Vagina (tissue), 2 donors: ENCODE measurements at places on chromosomes 2 and 18. TPM values are rescaled to one million over a fixed set of nuclear protein-coding genes. Genes with fewer than 3 reads are reported as not detected.

DNA sequence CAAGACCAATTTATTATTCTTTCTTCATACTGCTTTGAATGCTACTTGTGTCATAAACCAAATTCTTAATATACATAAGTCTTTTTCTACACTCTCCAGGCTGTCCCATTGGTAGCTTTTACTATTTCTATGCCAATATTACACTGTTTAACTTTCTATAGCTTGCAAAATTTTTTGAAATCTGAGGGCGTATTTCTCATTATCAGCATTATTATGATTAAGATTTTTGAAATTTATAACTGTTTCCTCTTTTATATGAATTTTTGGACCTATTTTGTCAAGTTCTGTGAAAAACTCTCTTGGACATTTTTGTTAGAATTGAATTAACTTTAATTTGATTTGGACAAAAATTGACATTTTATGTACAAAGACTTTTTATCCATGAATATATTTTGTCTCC, 98.6 kb downstream of the GFPT1 start:
- no peak for DNase-seq

DNA sequence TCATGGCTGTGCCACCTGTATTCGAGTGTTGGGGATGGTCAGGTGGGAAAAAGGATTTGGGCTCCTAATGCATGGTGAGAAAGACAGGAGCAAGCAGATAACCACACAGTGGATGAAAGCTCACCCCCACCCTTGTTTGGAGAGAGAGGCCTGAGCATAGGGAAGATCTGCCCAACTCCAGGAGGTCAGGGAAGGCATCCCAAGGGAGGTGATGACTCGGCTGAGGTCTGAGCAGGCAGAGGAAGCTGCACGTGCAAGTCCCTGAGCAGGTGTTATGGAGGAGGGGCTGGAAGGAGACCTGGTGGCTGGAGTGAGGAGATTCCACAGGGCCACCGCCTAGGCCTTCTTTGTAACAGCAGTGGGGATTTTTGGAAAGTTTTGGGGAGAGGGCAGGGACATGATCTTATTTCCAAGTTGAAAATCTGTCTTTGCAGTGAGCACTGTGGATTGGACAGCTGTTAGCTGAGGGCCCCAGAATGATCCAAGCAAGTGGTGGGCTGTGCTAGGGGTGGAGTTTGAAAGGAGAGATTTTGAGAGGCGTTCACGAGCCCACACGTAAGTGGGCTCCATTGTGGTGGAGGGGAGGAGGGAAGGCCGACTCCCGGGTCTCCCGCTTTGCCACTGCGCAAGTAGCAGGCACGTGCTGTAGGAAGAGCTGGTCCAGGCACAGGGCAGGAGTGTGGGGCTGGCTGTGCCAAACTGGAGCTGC, 228.5 kb downstream of the GLI2 start:
- DNase-seq = no peak

The CNDP1 gene
- 9.8 TPM for total RNA-seq

DNA sequence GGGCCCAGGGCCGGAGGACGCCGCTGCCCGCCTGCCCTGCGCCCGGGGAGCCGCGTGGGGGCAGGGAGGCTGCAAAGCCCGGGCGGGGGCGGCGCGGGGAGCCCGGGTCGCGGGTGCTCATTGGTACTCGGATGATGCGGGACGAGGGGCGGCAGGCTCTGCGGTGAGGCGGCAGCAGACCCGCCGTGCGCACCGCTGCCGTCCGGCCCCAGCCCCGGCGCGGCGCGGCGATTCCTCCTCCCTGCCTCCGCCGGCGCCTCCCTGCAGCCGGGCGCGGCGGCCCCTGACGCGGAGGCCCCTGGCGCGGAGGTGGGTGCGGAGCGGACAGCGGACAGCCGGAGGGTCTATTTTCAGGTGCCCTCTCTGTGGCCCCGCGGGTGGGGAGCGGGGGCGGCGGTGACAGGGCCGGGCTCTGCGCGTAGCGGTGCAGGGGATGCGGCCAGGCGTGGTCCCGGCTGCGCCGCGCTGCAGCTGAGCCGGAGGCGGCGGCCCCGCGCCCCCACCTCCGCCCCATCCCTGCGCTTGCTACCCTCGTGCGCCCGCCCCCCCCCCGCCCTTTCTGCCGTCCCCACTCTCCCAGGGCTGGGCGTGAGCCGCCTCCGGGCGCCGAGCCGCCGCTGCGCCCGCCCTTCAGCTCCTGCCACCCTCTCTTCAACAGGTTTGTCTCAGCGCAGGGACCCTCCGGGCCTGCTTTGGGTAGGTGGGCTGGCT, 640 bp downstream of the SPTBN1 start:
- DNase-seq = no peak

The LRRC30 gene
- not detected for total RNA-seq

GRCh38 chr18:44945888-44946401, 265.3 kb downstream of the SETBP1 start:
- no peak for DNase-seq

- DNase-seq = no peak
Observed at GRCh38 chr2:189618197-189618596, 37.6 kb upstream of the SLC40A1 start.

The PDCD1 gene
- total RNA-seq = 3.9 TPM

DNA sequence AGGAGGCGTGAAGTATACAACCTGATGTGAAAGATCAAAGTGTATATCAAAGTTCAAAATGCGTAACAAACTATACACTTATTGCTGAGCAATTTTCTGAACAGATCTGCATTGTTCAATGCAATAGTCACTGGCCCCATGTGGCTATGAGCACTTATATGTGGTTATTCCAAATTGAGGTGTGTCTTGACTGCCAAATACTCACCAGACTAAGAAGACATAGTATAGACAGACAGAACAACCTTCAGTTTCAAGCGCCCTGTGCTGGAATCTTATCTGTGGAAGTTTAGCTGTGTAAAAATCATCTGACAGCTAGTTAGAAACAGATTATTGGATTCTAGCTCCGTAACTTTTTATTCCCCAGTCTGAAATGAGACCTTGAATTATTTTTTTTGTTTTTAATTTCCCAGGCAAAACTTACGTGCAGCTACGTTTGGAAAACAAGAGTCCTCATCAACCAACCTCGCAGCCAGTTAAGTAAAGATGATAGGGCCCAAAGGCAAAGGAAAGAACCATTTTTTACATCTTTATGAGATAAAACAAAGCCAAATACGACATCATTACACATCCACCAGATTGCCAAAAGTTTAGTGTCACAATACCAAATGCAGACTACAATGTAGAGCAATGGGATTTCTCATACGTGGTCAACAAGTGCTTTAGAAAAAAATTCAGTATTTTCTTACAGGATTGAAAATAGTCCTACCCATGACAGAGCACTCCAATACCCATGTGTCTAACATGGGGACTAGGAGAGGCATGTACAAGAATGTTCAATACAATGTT, 37.2 kb downstream of the MBOAT2 start:
- no peak for DNase-seq

The OTOF gene
- 0.49 TPM for total RNA-seq

The TCF23 gene
- total RNA-seq = 7.4 TPM

- DNase-seq = no peak
Observed at GRCh38 chr18:3839581-3839981, 389.6 kb downstream of the TGIF1 start.

DNA sequence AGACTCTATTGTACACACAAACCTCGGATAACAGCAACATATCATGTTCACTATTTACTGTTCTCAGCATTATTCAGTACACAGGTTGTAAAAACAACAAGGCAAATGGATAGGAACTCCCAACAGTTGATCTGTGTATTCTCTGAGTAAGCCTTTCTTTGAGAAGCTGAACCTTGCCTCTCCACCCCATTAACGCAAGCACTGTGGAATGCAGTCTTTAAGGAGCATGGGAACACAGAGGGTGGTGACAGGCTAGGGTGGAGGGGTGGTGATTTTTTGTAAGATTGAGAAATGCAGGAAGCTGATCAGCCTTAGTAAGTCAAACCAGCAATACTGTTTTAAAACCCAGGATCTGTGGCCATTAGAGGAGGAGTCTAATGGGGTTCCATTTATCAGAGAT, 19.6 kb upstream of the SERPINB11 start:
- no peak for DNase-seq

The NYAP2 gene
- total RNA-seq = 0.25 TPM

DNA sequence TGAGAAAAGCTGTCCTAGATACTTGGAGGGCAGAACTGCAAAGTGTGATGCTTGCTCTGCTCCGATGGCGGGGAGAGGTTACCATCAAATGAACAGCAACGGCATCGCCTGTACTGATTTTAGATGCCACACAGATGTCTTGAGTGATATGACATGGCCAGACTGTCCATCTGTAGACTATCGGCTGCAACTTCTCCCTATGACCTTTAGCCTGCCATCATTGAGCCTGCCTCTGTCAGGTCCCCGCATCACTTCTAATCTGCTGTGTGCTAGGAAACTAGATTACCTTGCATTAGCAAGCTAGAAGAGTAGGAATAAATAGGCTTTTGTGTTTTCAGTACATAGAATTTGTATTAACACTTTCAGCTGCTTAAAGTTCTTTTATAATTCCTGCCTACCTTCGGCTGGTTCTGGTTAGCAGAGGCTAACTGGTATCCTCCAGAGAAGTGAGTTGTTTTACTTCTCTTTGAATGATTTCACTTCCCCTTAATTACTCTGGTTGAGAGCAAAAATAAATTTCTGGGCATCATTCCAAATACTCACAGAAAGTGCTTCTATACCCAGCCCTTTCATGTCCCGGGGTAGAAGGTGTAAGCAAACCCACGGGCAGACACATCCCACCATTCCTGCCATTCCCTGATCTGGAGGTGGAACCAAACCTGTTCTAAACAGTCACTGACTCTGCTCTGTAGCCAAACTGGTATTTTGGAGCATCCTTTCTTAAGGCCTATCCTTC, 24.0 kb downstream of the GAREM2 start:
- no peak for DNase-seq

The RNU2-63P gene
- not detected for total RNA-seq

GRCh38 chr2:70115646-70116442, 28.6 kb downstream of the PCBP1 start:
- no peak for DNase-seq

GRCh38 chr2:106130251-106130998, 63.7 kb downstream of the UXS1 start:
- no peak for DNase-seq

- DNase-seq = no peak
Observed at GRCh38 chr2:15158532-15158931, 402.6 kb downstream of the NBAS start.

The CCDC148 gene
- not detected for total RNA-seq

The PMS1 gene
- 20.1 TPM for total RNA-seq

- peak; percentile 84 for DNase-seq
Observed at GRCh38 chr2:54665436-54665856, 58.0 kb upstream of the EML6 start.

- DNase-seq = no peak
Observed at GRCh38 chr18:33960417-33960816, 264.3 kb downstream of the NOL4 start.

- no peak for DNase-seq
Observed at GRCh38 chr18:29874519-29875098, 1167.9 kb downstream of the DSC3 start.

GRCh38 chr2:207816546-207816945, 46.8 kb upstream of the FZD5 start:
- DNase-seq = no peak

DNA sequence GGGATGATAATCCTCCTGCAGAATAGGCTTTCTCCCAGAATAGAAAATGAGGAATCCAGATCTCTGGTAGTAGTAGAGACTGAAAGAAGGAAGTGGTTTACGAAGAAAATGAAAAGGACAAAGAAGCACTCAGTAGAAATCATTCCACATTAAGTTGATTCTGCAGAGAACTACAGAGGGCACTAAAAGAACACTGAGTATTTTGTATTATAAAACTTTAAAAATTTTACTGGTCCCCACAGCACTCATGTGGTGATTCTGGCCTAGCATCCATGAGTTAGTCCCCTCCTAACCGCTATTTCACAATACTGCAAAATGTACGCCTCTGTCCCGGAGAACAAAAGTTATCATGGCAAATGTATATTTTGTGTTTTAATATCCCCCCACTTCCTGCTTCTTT, 42.9 kb upstream of the SLC35F5 start:
- no peak for DNase-seq

GRCh38 chr18:38038242-38038641, 472.6 kb upstream of the CELF4 start:
- DNase-seq = no peak

GRCh38 chr2:29583548-29584156, 337.7 kb downstream of the ALK start:
- no peak for DNase-seq

DNA sequence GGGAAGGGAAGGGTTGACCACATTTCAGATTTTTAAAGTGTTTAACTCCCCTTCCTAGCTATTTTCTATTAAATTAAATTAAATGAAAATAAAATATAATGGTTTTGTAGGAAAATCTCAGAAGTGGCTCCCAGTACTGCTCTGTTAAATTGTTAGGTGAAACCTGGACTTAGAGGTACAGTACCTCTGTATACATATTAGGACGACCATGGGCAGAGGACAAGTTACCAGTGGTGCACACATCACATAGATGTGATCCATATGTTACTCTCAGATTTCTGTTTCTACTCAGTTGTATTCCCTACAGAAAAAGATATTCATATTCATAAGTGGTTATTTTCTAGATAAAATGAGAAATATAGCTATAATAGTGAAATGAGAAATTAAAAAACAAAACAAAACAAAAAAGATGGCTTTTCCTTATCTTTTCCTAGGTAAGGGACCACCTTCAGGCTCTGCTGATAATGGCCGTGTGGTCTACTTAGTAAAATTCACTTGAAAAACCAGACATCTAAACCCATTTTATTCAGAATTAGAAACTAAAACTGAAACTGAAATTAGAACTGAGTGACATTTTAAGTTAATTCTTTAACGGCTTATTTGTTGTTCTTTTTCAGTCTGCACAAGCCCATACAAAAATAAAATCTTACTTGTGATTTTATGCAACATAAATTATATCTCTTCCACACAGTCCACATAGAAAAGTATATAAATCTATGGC, 832.5 kb upstream of the CHAC2 start:
- DNase-seq = no peak

- DNase-seq = no peak
Observed at GRCh38 chr2:101515477-101515876, 40.6 kb upstream of the RFX8 start.

GRCh38 chr2:235116885-235117492, 165.2 kb downstream of the SH3BP4 start:
- no peak for DNase-seq

The CSRNP3 gene
- total RNA-seq = 2.7 TPM

The UGT1A7 gene
- total RNA-seq = 4.9 TPM
